ENCODE measurements at places on chromosomes 2 and 18. TPM values are rescaled to one million over a fixed set of nuclear protein-coding genes. Genes with fewer than 3 reads are reported as not detected.

M1AP gene
- not detected for total RNA-seq

UPP2 gene
- total RNA-seq = not detected

ARID5A gene
- total RNA-seq = 6.4 TPM

AGFG1 gene
- total RNA-seq = 14.3 TPM
